Stimulated activated CD4-positive, alpha-beta T cell treated with anti-CD3 and anti-CD28 coated beads, Interleukin-4, amount 100 ng/mL, for 1 hour (primary cell): ENCODE measurements at places on chromosomes 4 and X.

DNA sequence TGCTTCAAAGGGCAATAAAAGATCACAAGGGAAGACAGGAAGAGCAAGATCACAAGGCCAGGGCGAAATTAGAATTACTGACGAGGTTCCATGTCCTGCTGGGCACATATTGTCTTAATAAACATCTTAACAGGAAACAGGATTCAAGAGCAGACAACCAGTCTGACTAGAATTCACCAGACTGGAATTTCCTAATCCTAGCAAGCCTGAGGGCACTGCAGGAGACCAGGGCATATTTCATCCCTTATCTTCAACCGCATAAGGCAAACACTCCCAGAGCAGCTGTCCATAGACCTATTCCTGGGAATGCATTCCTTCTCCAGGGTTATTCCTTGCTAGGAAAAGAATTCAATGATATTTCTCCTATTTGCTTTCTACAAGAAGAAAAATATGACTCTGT, 12.4 kb upstream of the TDO2 start:
- no peak for DNase-seq

- no peak for DNase-seq
Measured at GRCh38 chr4:149701435-149702156, 114.0 kb downstream of the IQCM start.

GRCh38 chr4:33477715-33478114, 2757.5 kb downstream of the PCDH7 start:
- DNase-seq, result no peak

GRCh38 chr4:139682741-139683151, 17.1 kb downstream of the MGST2 start:
- DNase-seq, result no peak

DNA sequence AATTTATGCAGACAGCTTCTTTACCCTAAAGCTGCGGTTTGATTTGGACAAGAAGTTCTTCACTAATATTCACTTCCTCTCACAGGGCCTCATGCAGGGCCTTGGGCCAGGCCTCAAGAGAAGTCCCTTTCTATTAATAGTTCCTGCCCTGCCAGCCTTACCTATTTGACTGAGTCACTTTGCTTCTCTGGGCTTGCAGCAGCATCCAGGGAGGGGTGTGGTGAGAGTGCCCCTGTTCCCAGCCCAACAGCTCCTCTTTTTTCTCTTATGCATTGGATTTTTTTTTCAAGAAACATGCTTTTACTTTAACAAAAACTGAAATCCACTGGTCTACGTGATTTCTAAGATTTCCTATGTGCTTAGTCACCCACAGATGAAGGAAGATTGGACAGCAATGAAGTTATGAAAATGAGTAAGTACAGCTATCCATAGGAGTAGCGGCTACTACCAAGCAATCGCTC, 26.7 kb downstream of the FAM156B start:
- no peak for DNase-seq

- DNase-seq, result no peak
Measured at GRCh38 chr4:141757287-141757686, 120.9 kb downstream of the IL15 start.

- DNase-seq, result no peak
Measured at GRCh38 chr4:182425302-182425701, 182.1 kb downstream of the TENM3 start.

- no peak for DNase-seq
Measured at GRCh38 chr4:19492606-19493005, 759.1 kb upstream of the SLIT2 start.

- DNase-seq, result no peak
Measured at GRCh38 chr4:108008721-108009120, 19.0 kb downstream of the HADH start.

DNA sequence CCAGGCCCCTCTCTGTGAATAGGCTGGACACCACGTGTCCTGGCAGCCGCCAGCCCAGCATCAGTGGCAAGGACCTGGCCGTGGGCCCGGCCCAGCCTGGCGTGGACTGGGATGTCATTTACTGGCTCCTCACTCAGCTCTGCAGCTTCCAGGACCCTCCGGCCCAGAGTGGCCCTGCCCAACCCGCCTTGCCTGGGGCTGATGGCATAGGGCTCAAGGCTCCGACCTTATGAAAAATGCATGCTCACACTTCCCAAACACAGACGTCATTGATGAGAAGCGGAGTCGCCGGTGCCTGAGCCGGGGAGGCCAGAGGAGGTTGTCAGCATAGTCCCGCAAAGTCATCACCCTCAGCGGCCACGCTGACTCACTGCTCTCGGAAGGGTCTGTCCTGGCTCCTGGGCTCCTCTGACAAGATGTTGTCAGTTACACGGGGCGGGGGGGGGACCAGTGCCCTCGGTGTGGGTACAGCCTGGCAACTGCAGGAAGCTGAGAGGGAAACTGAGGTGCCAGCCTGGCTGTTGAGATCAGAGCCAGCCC, 14.3 kb downstream of the CFAP99 start:
- DNase-seq, result no peak

GRCh38 chr4:5164221-5164912, 113.1 kb downstream of the STK32B start:
- DNase-seq, result no peak

DNA sequence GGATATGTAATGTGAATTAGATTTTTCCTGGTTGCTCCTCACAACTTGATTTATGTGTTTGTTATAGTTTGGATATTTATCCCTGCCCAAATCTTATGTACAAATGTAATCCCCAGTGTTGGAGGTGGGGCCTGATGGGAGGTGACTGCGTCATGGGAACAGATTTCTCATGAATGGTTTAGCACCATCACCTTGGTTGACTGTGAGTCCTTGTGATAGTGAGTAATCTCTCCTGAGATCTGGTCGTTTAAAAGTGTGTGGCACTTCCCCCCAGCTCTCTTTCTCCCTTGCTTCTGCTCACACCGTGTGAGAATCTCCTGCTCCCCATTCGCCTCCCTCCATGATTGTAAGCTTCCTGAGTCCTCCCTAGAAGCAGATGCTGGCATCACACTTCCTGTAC, 2.2 kb downstream of the MID2 start:
- no peak for DNase-seq

- DNase-seq, result no peak
Measured at GRCh38 chr4:151573945-151574344, 165.0 kb downstream of the FHIP1A start.

GRCh38 chr4:155008389-155008788, 200.0 kb upstream of the NPY2R start:
- DNase-seq, result no peak

DNA sequence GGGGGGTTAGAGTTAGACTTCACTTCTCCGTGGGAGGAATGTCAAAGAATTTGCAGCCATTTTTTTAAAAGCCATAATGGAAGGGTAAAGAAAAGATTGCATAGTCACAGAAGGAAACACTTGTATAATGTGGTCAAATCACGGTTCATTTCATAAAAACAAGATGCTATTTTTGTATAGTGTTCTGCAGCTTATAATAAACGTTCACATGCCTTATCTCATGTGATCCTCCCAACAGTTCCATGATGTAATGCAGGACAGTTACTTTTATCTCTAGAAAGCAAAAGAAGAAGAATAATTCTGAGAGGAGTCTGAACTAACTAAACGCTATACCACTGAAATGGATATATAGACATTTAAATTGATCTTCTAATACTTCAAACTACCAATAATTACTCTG, 71.3 kb upstream of the CAMK2D start:
- no peak for DNase-seq

GRCh38 chr4:20119141-20119540, 132.6 kb upstream of the SLIT2 start:
- no peak for DNase-seq

DNA sequence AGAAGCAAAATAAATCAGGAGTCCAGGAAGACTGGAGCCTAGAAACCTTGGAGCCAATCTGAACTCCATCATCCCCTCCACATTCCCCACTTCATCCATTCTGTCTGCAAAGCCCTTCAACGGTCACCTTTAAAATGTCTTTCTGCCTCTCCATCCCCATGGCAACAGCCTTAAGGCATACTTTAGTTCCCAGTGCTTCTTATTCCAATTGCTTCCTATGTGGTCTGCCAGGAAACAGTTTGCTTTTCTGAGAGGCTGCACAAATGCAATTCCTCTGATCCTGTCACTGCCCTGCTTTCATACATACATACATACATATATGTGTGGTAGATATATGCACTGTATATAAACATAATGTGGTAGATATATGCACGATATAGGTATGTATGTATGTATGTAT, 786 bp upstream of the MAGEH1 start:
- DNase-seq, result no peak
